Activated T-cell treated with anti-CD3 and anti-CD28 coated beads, Interleukin-2, amount 50 U/mL, for 4 hours (primary cell): ENCODE measurements at places on chromosomes 11 and 22. TPM values are rescaled to one million over a fixed set of nuclear protein-coding genes. Genes with fewer than 3 reads are reported as not detected.

DNA sequence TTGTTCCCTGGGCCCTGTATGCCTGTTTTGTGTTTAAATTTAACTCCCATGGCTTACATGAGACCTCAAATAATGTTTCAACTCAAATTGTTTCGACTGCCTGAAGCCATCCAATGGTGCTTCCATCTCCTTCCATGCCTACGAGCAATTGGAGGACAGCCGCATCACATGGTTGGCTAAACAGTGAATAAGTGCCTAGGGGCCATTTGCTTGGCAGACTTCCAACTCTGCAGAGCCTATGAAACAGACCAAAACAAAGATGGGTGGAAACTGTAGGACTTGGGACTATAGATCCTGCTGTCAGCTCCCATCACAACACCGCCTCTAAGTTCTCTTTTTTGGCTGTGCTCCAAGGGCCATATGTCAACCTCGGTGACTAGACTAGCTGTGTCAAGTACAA, 84.1 kb downstream of the PARVA start:
- no peak for DNase-seq

- no peak for DNase-seq
These were observed 7.4 kb downstream of the SCARF2 start for GRCh38 chr22:20430101-20430719.

Gene PGA5
- total RNA-seq = not detected

Gene OR8G1
- not detected for total RNA-seq

DNA sequence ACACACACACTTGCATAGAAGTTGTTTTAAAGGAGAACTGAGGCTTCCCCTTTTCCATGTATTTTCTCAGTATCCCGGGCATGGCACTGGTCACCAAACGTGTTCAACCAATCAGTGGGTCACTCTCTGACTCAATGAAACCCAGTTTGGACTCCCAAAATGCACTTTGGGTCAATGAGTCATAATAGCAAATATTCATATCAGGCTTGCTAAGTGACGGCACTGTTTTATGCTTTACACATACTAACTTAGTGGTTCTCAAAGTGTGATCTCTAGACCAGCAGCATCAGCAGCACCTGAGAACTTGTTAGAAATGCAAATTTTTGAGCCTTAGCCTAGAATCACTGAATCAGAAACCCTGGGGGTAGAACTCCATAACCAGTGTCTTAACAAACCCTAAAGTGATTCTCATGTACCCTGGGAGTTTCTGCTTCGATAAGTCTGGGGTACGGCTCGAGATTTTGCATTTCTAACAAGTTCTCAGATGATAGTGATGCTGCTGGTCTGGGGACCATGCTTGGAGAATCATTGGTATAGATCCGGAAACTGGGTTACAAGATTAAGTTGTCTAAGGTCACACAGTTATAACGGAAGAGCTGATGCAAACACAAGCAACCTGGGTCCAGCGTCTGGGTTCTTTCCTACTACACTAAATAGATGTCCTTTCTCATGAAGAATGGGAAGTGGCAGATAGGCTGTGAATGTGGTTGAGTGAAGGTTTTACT, 35.6 kb downstream of the ETS1 start:
- no peak for DNase-seq

Gene OR51I1
- total RNA-seq = not detected

GRCh38 chr11:1064167-1064566, 10.5 kb upstream of the MUC2 start:
- no peak for DNase-seq

GRCh38 chr11:74641905-74642304, 49.5 kb downstream of the POLD3 start:
- DNase-seq = no peak

GRCh38 chr22:41021061-41021612, 70.0 kb downstream of the RBX1 start:
- no peak for DNase-seq

Gene RFPL3
- total RNA-seq = not detected

- no peak for DNase-seq
These were observed 2.7 kb downstream of the PITPNM1 start for GRCh38 chr11:67502328-67502979.

Gene IFTAP
- total RNA-seq = 1.7 TPM

DNA sequence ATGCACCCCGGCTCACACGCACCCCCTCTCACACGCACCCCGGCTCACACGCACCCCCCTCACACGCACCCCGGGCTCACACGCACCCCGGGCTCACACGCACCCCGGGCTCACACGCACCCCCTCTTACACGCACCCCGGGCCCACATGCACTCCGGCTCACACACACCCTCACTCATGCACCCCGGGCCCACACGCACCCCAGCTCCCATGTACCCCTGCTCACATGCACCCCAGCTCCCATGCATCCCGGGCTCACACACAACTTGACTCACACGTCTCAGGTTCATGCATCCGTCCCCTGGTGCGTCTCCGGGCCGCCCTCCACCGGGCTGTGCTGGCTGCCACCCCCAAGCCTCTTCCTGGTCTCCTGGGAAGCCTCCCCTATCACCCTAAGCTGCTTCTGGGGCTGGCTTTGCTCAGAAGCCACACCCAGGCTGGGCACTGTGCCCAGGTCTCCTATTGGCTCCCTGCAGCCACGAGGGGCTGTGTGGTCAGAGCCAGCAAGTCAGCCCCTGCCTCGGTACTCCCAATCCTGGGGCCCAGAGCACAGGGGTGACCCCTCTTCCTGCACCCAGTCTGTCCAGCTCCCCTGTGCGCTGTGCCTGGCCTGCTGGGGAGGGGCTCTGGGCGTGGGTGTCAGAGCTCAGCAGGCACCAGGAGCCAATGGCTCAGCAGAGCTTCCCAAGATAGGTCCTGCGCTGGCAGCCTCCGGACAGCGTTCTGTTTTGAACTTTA, 16.9 kb downstream of the TSPAN4 start:
- DNase-seq = no peak

DNA sequence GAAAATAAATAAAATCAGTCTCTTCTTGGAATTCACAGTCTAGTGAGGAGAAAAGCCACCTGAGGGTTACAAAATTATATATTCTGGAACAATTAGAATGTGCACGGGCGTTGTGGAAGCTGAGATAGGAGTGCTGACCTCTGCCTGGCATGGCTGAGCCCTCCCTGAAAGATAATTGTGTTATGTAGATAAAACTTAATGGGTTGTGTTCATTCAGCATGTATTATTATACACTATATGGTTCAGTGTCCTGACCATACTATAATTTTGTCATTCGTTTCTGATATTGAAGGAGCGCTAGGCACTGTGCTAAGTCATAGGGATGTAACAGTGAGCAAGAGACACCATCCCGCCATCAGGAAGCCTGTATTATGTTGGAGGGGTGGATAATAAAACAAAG, 3.7 kb downstream of the ACAT1 start:
- no peak for DNase-seq

GRCh38 chr11:91158297-91158696, 935.4 kb upstream of the CHORDC1 start:
- DNase-seq = no peak

GRCh38 chr11:6755303-6755952, 16.3 kb downstream of the OR2AG2 start:
- DNase-seq = peak; percentile 25

Gene RAC2
- total RNA-seq = 432 TPM

DNA sequence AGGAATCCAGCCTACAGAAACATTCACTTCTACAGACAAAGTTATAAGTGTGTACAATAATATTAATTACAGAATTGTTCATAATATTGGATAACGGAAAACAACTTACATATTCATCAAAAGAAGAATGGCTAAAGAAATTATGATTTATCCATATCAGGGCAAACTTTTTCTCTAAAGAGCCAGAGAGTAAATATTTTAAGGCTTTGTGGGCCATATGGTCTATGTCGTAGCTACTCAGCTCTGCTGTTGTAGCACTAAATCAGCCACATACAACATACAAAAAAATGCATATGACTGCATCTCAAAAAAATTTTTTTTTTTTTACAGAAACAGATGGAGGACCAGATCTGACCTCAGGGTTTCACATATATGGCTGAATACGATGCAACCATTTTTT, 96.7 kb upstream of the GALNT18 start:
- no peak for DNase-seq

Gene EFCAB6
- total RNA-seq = 0.18 TPM

DNA sequence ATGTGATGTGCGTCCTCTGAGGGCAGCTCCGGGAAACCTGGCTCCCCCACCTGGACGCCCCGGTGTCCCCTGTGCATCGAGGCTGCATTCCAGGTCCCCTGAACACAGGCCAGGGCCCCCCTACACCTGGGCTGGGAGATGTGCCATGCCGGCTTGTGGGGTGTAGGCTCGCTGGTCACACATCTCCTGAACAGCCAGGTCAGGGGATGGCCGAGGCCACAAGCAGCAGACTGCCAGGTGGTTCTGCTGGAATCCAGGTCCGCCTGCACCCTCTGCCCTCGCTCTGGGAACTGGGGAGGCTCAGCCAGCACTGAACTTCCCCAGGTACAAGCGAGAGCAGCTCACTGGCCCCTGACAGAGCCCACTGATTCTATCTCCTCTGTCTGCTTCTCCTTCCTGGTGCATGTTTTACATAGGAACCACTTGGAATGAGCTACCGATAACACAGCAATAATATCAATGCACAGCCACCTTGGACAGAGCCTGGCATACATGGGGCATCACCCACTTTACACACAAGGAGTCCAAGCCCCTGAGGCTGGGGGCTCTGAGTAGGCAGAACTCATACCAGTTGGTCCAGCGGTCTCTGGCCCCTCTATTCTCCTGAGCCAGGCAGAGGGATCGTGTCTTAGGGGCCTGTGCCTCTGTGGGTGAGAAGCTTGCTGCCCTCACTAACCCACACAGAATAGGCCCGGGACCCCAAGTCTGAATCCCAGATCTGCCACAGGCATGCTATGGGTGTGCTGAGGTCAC, 46.8 kb downstream of the TBX1 start:
- DNase-seq = no peak

Gene IGF2
- 4.6 TPM for total RNA-seq

GRCh38 chr11:64298966-64299846, 952 bp upstream of the CATSPERZ start:
- no peak for DNase-seq

DNA sequence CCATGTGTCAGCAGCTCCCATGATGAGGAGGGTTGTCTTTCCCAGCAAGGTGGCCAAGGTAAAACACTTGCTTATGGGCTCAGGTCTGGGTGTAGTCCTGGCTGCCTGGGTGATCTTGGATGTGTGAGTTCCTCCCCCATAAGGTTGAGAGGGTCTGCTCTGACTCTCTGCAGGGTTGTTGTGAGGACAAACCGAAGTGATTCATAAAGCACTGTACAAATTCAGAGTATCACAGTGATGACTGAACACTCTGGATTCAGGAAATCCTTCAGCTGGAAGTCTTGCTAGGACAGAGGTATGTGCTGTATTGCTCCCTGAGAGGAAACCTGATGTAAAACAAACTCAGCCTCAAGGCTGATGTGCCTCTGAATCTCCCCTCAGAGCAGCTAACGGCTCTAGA, 220.9 kb upstream of the PITPNB start:
- DNase-seq = no peak

Gene OR51B2
- total RNA-seq = not detected

- DNase-seq = no peak
These were observed 58.3 kb downstream of the AAMDC start for GRCh38 chr11:77879218-77879617.

DNA sequence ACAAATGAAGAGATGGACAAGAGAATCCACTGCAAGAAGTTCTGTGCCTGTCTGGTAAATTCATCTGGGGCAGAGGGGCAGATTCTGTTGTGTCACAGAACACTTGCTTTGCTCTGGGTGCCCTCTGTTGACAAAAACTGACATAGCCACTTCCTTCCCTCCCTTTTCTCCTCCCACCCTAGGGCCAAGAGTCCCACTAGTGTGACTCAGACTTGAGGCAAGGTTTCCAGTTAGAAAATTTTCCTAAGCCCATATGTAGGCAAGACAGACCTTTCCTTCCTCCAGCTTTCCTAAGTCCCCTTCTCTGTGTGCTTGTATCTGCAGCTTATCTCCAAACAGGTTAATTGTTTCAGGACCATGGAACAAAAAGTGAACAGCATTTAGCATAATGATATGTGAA, 106.8 kb downstream of the RBFOX2 start:
- DNase-seq = peak; percentile 16

DNA sequence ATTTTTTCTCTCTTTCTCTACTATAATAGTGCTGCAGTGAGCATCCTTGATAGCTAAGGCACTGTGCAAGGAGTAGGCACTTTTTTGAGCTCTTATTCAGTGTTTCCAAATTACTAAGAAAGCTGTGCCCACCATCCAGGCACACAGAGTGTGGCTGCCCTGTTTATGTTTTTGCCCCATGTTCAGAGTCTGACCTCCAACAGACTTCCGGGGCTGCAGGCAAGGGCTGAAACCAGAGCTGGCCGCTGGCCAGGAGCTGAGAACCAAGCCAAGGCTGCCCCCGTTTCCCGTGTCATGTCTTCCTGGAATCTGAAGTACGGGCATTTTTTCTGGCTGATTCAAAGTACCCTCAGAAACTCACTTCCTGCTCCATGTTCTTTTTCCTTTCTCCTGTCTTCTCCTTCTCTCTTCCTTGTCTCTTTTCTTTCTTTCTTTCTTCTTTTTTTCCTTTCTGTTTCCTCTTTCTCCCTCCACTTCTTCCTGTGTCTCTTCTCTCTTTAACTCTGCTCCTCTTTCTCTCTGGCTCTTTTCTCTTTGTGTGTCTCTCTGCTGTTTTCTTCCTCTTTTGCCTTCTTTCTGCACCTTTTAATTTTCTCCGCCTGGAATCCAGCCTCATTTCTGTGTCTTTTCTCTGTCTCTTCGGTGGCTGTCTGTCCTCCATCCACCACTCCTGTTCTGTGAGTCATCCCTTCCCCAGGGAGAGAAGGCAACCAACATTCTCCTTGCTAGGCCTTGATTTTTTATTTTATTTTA, 17.0 kb upstream of the KCTD14 start:
- DNase-seq = no peak

Gene PKDREJ
- total RNA-seq = not detected

DNA sequence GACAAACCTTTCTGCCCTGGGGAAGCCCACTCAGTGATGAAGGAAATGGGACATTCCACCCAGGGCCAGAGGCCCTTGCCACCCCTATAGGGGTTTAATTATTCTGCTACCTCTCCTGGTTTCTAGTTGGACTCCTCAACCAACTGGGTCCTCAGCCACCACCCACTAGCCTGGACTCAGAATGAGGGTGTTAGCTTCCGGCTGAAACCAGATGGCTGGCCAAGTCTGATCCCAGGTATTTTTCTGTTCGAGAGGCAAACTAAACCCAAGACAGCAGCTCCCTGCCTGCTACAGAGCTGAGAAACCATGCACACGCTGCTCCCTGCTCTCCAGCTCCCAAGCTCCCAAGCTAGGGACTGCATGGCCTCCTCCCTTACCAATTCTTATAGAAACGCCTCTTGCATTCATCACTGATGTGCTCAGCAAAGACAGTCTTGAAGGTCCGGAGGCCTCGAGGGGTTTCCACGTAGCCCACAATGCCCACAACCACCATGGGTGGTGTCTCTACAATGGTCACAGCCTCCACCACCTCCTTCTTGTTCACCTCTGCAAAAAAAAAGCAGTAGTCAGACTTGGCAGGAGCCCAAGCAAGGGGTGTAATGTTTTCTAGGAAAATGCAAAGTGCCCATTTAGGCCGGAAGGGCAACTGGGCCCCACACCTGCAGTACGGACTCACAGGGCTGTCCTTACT, 2.2 kb downstream of the RPL3 start:
- DNase-seq = no peak

GRCh38 chr11:113529606-113530005, 54.4 kb upstream of the DRD2 start:
- no peak for DNase-seq

GRCh38 chr11:12319461-12319951, 57.9 kb upstream of the PARVA start:
- DNase-seq = no peak
